ENCODE measurements at places on chromosomes 11 and 22.

DNA sequence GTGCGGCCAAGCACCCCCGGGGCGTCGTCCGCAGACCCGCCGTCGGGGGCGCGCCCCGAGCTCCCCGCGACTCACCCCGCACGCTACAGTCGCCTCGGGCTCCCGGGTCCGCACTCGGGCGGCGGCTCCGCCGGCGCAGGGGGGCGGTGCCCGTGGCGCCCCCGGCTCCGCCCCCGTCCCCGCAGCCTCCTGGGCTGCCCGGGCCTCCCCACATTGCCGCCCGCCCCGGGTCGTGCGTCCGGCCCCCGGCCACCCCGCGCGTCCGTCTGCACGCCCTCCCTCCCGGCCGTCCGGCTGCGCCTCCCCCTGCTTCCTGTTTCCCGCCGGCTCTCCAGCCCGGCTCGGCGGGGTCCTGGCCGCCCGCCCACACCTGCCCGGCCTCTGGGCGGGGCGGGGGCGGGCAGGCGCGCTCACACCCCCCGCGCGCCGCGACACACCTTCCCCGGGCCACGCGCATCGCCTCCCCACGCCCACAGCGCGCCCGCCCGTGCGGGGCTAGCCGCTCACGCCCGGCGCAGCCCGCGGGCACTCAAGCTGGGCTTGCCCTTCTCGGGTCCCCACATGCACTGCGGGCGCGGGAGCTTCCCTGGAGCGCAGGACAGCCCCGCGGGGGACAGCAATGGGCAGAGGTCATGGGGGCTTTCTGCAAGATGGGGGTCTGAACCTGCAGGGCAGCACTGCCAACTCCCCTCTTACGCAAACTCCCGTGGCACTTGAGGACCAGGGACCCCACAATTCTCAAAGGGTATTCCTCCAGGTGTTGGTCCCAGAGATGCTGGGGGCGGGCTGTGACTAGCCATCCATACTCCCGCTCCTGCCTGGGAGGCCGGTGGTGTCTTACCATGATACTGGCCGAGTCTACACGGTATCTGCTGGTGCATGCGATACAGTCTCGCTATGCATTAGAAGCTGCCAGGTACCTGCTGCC, at the start of gene CARD10:
Gene CARD10, minus strand, starts transcription at position 148 of the 928 bp plus-strand sequence. CDS start 215 bp downstream, outside the sequence.
- no peak for DNase-seq

GRCh38 chr11:7057641-7058040, 31.2 kb upstream of the RBMXL2 start:
- no peak for DNase-seq

DNA sequence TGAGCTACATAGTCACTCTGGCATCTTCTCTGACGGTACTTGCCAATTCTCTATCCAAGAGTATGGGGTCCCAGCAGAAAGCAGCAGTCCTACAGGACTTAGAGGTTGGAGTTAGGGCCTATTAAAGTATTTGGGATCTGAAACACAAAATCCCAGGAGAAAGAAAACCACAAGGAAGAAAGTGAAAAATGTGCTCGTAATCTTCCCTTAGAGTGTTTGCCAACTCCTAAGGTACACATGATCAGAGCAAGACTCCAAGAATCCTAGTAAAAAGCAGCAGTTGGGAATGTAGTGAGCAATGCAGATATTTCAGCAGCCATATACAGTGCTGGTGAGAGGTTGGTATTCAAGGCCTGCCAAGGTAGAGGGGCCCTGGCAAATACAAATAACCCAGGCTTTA, 71.6 kb downstream of the EXT2 start:
- no peak for DNase-seq

DNA sequence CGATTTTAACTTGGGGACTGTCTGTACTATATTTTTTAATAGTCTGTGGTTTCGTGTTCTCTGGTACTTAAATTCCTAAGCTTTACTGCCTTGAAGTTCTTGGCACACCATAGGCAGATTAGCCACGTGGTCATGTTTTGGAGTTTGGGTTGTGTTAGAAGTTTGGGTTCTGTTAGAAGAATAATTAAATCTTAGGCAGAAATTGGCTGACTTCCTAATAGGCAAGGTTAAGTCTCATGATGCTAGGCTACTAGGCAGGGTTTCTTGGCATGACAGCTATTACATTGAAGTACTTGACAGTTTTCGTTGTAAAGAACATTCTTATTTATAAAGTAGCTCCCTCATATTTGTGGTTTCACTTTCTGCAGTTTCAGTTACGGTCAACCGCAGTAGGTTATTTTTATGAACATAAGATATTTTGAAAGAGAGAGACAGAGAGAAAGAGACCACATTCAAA, 30.0 kb upstream of the MMP7 start:
- DNase-seq: no peak

GRCh38 chr11:3095712-3096361, 38.6 kb upstream of the CARS1 start:
- DNase-seq: no peak

DNA sequence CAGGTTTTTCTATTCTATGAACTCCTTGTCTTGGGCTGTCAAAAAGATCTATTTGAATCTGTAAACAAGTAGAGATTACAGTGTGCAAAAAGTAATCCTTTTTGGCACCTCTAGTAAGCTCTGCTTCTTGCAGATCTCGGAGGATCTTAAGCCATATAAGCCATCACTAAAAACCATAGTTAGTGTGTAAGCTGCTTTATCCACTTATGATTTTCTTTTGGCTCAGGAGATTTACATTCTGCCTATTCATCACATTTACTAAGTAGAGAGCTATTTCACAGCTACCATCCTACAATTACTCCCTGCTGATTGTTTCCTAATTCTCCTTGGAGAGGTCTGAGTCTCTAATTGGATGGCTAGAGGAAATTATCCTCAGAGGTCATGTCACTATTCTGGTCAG, 385.7 kb downstream of the AASDHPPT start:
- DNase-seq: no peak

DNA sequence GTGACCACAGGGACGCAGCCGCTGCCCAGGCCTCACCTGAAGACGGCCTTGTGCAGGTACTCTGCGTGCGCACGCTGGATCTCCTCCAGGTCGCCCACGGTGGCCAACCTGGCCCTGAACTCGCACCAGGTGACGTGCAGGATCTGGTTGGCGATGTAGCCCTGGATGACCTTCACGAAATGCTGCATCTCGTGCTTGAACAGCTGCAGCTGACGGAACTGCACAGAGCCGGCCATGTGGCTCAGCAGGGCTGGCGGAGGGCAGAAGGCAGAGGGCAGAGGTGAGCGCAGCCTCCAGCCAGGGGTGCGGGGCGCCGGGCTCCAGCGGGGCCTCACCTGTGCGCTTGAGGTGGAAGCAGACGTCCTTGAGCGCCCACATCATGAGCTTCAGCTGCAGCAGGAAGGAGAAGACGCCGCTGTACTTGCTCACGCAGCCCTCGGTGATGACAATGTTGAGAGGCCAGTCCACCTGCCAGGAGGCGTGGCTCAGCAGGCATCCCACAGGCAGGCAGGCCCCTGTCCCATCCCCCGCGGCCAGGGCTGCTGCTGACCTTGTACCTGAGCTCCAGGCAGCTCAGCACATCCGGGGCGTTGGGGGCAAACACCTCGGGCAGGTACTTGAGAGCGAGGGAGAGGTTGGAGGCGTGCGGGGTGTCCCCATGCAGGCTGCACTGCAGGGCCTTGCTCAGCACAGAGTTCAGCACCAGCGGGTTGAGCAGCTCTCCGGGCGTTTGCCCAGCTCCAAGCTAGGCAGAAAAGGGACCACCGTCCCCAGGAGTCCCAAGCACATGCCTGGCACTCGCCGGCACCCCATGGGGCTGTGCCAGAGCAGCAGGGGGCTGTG, 17.6 kb downstream of the SELENOO start:
- DNase-seq: no peak

- DNase-seq: no peak
These were observed 6.4 kb downstream of the CLMP start for GRCh38 chr11:123188508-123189165.

GRCh38 chr11:9594267-9595046, 21.0 kb downstream of the WEE1 start:
- no peak for DNase-seq
